ENCODE measurements at places on chromosomes 2 and 18.
A peak's percentile ranks its signal among the peaks of the same experiment; 100 is the strongest.

- peak; percentile 76 for DNase-seq
Observed at GRCh38 chr18:22493940-22494339, 76.2 kb upstream of the CTAGE1 start.

DNA sequence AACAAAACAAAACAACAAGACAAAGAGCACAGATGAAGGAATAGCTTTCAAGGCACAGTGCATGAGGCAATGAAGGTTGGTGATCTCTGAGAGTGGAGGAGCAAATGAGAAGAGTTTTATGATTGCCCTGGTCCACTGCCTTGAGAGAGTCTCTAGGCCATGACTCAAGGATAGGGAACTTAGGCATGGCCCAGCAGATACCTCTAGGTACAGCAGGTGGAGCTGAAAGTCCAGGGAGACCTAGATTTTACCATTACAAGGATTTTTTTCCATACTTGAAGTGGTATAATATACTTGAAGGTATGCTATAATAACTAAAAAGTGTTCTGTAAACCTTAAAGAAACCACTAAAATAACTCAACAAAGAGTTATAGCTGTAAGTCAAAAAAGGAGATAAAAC, 239.5 kb upstream of the KLHL29 start:
- DNase-seq, result no peak

DNA sequence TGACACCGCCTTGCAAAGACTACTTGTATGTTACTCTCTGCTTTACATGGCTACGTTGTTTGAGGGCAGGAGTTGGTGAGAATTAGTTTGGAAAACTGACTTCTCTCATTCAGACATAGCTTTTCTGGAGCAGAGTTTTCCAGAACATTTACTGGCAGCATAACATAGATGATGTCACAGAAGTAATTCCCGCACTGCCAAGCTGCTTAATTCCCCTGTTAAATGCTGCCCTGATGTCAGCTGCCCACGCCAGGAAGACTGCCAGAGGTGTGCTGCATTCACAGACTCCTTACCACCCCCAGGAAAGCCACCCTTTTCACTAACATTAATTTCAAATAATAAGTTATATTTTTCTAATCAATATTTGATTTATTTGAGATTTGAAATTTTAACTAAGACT, 24.7 kb upstream of the PTPN2 start:
- no peak for DNase-seq

DNA sequence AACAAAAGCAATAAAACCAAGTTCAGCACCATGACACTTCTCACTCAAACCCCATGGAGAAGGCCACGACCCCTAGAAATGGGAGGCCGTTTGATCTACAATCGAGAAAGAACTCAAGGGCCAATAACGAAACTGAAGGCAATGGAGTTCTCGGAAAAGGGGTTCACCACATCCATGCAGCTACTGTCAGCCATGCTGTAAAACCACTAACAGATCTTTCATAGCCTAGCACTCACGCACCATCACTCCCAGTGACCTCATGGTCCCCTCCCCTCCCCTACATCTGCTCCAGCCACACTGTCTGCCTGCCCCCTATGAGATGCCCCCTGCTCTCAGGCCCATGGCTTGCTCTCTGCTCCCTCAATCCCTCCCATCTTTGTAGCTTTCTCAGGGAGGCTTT, 135.3 kb downstream of the TMEM163 start:
- no peak for DNase-seq

DNA sequence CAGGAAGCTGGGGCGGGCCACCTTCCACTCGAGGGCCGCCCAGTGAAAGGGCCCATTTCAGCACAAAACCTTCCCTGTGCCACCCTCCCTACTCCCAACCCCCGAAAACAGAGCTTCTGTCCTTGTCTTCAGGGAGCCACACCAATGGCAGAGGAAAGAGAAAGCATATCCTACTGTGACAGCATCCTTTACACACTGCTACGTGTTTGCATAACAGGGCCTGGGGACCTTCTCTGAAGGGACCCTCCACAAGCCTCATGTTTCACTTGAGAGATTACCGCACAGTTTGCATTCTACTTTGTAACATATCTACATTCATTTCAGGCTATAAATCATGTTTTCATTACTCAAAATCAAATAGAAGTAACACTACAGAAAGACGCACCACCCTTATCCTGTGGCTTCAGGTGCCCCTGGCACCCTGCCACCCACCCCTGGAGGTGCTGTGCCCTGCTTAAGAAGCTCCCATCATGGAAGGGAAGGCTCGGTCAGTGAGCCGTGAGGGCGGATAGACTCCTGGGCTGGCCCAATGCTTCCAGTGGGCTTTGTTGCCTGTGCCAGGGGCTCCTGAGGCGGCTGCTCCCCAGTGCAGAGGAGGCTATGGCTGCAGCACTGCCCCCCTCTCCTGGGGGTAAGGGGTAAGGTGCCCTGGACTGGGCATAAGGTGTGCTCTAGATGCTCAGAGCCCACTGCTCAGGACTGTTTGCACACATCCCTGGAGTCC, 52.0 kb downstream of the EIPR1 start:
- DNase-seq, result no peak

GRCh38 chr2:37377187-37377532, 32.7 kb downstream of the QPCT start:
- peak; percentile 23 for DNase-seq

DNA sequence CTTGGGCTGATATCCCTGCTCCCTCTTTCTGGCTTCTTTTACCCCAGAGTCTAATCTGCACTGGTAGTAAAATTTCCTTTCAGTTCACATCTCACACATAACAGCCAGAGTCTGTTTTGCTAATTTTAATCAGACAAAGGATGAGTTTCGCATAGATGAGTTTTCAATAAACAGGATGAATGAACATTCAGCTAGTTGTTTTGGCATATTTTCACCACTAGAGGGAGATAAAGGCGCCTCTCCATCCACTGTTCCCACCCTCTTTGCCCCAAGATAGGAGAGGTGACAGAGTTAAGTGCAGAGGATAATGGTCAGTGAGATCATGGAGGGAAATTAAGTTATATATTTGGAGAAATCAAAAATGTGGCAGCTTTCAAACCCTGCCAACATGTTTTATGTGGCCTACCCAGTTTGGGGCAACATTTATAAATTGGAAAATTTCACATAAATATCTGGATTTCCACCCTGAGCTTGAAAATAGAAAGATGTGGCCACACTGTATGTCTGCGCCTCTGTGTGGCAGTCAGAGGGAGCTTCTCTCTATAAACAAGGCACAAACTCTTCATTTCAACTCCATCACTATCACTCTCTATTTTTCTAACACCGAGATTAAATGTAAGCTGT, 48.5 kb upstream of the DTNA start:
- peak; percentile 71 for DNase-seq

DNA sequence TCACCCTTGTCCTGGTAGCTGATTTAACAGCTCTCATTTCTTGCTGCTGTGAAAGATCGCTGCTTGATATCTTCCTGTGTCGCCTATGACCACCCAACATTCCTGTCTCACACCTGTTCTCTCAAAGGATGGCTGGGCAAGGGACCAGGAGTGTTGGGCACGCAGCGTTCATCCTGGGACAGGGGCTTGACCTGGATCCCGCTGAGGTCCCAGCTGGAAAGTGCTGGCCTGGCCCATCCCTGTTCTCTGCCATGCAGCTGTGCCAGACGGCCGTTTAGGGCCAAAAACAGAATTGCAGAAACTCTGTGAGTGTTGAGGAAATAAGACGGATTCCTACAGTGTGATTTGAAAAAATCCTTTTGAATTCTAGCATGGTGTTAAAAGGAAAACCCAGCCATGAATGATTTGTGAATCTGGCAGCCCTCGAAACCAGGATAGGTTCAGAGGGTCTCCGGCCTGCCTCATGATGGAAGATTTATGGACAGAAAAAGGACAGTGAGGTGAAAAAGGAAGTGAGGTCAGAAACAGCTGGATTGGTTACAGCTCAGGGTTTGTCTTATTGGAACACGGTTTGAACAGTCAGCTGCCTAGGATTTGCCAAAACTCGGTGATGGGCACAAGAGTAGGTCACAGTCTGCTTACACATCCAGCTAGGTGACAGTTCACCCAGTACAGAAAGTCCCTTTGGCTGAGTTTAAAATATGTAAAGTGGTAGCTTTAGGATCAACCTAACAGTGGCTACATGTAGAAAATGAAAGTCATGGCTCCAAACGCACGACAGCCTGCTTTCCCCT, 164.8 kb downstream of the DCDC2C start:
- no peak for DNase-seq

DNA sequence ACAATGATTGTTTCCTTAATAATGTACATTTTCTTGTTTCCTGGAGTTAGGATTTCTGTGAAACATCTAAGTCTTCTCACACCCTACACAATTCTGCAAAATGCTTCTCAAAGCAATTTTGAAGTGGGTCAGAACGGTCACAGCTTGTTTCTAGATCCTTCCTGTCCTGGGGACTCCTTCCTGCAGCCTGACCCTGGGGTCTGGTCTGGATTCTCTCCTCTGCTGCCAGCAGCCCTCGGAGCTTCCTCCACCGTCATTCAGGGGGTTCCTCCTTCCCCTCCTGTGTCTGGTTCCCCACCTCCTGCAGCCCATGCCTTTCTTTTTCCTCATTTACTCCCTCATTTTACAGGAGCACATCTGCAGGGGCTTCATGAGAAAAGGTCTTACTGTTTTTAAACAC, 322.1 kb downstream of the AGPS start:
- DNase-seq, result no peak

- DNase-seq, result no peak
Observed at GRCh38 chr2:187906021-187906420, 351.8 kb upstream of the TFPI start.

- DNase-seq, result no peak
Observed at GRCh38 chr2:8796878-8797550, 40.4 kb downstream of the KIDINS220 start.

GRCh38 chr2:209974576-209974975, 27.9 kb upstream of the RPE start:
- DNase-seq, result no peak

- DNase-seq, result no peak
Observed at GRCh38 chr2:207871911-207872310, 102.2 kb upstream of the FZD5 start.

Measured in GM03348 (cell line).